B cell (primary cell): ENCODE measurements at places on chromosomes 3 and 15. TPM values are rescaled to one million over a fixed set of nuclear protein-coding genes. Genes with fewer than 3 reads are reported as not detected.

The RSRC1 gene
- polyA plus RNA-seq = 4.5 and 7.4 TPM in 2 replicates

The APH1B gene
- polyA plus RNA-seq = 6.7 and 7.6 TPM in 2 replicates

The TMIE gene
- not detected in 2 replicates for polyA plus RNA-seq

The C3orf85 gene
- not detected in 2 replicates for polyA plus RNA-seq

The CCR4 gene
- polyA plus RNA-seq = 0.04 and 0.49 TPM in 2 replicates

DNA sequence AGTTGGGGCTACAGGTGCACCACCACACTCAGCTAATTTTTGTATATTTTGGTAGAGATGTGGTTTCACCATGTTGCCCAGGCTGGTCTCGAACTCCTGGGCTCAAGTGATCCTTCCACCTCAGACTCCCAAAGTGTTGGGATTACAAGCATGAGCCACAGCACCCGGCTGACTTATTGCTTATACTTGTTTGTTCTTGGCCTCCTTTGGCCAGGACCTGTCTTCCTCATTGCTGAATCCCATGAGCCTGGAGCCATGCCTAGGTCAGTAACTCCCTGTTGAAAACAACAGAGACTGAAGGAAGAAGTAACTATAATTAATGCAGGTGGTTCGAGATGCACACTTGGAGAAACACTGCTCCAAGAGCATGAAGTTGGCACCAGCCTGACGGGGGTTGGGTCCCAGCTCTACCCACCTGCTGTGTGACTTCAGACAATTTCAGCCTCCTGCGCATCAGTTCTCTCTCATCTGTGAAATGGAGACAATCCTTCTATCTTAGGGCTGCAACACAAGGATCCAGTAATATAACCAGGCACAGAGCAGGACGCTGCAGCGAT is 38.9 kb downstream of the CPN2 start:
- no peak overlapping the region for H3K4me3 ChIP-seq
- H3K36me3 ChIP-seq = no peaks in the 10 kb centered on the region
- DNase-seq = no peak
- H3K4me1 ChIP-seq = peaks cover 46% of the 10 kb centered on the region

DNA sequence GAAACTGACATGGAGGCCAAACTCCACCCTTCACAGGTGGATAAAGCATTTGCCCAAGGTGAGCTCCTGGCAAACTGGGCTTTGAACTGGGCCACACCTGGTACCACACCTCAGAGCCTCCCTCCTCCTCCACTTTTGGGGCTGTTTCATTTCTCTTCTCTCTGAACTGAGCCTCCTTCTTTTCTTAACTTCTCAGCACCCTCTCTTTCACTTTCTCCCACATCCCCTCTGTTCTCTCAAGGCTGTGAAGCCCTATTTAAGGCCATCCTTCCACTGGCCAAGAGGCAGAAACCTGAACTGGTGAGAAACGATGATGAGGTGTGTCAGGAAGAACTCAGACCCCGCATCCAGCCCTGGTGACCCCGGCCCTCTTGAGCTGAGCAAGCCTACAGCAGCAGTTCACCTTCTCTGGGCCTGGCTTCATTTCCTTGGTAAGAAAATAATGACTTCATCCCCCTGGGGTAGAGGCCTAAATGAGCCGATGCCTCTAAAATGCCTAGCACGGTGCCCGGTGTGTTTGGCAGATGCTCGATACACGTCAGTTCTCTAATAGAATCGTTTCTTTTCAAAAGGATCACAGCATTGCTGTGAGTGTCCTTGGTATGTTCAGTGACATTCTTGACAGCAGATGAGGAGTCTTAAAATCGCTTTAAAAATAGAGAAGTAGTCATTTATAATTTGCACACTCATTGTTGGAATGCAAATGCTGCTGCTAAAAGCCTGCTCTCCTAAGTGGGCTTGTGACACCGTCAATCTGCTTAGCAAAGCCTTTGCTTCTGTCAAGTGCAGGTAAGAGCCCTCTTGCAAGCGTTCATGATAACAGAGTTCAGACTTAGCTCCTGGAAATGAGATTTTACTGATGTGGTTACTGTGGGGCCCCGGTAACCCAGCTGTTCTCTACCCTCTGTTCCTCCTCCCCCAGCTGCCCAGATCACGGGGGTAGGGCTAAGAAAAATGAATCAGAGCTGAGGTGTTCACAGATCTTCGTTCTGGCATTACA is 97.7 kb upstream of the ATP2B2 start:
- H3K4me3 ChIP-seq = no peak overlapping the region
- DNase-seq = peak; percentile 9
- no peaks in the 10 kb centered on the region for H3K36me3 ChIP-seq
- no peaks in the 10 kb centered on the region for H3K27me3 ChIP-seq

DNA sequence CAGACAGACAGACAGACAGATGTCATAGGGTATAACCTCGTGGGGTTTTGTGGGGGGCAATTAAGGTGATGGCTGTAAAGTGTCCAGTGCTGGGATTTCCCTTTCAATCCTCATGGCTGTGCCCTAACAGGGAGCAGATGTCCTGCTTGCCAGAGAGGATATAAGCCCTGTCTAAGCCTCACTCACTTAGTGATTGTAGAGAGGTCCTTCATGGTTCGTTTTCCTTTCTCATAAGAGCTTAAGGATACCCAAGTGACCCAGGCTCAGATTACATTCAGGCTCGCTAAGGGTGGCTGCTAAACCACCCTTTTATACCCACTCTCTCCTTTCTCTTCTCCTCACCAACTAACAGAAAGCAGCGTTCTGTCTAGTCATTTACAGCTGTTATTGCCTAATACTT is 19.2 kb downstream of the LYSMD2 start:
- no peaks in the 10 kb centered on the region for H3K4me1 ChIP-seq
- no peaks in the 10 kb centered on the region for H3K27me3 ChIP-seq
- no peak overlapping the region for H3K27ac ChIP-seq
- DNase-seq = no peak

DNA sequence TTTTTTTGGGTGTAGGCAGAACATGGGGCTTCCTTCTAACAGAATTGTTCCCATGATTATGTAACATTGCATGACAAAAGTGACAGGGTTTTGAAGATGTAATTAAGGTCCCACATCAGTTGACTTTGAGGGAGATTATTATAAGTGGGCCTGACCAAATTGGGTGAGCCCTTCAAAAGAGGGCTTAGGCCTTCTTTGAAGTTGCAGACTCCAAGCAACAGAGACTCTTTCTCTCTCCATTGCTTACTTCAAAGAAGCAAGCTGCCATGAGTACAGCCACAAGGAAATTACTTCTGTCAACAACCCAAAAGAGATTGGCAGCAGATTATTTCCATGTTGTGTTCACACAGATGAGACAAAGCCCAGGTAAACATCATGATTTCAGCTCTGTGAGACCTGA is 348.2 kb downstream of the PDCD6IP start:
- H3K4me3 ChIP-seq = no peak overlapping the region
- no peaks in the 10 kb centered on the region for H3K4me1 ChIP-seq
- no peak overlapping the region for H3K27ac ChIP-seq
- no peaks in the 10 kb centered on the region for H3K36me3 ChIP-seq
- no peaks in the 10 kb centered on the region for H3K27me3 ChIP-seq

DNA sequence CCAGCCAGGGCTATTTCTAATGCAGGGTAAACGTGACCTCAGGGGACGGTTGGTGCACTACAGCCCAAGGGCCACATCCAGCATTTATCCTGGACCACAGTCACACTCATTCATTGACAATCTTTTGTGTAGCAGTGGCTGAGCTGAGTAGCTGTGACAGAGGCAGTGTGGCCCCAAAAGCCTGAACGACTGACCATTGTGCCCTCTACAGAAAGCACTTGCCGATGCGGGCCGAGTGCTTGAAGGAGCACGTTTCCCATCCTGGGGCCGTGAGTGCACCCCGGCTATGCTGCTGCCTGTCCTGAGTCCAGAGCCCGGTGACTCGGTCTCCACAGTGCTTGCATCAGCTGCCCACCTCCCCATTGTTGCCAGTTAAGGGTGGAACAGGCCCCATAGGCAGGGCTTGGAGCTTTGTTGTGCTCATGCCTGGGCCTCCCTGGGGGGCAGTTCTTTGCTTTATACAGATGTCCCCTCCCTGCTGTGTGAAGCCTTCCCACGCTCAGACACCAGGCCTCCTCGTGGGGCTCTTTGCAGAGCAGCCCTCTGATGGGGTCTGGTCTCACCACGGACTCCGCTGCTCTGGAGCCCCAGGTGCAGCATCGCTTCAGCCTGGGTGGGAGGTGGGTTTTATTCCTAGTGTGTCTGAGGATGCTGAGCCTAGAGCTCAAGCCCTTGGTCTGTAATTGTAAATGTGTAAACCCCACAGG is 13.0 kb upstream of the SNRPA1 start:
- H3K4me1 ChIP-seq = no peaks in the 10 kb centered on the region
- DNase-seq = no peak
